ENCODE measurements at places on chromosomes 11 and 22.

DNA sequence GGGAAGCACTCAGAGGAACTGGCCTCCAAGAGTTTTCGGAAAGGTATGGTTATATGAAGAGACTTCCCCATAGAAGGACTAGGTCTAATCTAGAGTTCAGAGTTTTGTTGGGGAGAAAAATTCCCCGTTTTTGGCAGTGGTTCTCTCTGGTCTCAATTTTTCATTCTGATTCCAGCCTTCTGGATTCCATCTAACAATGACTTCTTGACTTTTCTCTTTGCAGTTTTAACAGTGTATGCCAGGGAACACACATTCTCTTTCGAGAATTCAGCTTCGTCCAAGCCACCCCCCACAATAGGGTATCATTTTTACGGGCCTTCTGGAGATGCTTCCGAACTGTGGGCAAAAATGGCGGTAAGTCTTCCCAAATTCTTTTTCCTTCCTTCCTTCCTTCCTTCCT is 115.6 kb downstream of the CSTPP1 start:
- no peak for DNase-seq

- DNase-seq, result peak; percentile 57
Measured at GRCh38 chr11:78564490-78565467, 9.9 kb downstream of the NARS2 start.

DNA sequence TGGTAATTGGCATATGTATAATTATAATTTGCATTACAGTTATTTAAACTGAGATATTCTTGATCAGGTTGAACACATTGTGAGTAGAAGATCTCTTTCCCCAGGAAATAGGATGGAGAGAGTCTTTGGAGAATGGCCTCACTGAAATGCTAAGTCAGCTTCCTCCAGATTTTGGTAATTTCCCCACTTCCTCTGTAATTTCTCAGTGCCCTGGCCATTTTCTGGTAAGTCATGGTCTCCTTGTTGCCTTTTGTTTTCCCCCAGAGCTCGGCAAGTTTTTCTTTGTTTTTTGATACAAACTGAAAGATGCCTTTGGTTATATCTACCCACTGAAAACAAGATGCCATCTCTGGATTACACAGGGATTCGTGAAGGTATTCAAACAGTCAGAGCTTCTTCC is 12.8 kb upstream of the FBXO3 start:
- no peak for DNase-seq

- peak; percentile 27 for DNase-seq
Measured at GRCh38 chr22:43479962-43480361, 68.1 kb downstream of the MPPED1 start.
